H1 (cell line): ENCODE measurements at places on chromosomes 16 and 17.
A peak's percentile ranks its signal among the peaks of the same experiment; 100 is the strongest.

DNA sequence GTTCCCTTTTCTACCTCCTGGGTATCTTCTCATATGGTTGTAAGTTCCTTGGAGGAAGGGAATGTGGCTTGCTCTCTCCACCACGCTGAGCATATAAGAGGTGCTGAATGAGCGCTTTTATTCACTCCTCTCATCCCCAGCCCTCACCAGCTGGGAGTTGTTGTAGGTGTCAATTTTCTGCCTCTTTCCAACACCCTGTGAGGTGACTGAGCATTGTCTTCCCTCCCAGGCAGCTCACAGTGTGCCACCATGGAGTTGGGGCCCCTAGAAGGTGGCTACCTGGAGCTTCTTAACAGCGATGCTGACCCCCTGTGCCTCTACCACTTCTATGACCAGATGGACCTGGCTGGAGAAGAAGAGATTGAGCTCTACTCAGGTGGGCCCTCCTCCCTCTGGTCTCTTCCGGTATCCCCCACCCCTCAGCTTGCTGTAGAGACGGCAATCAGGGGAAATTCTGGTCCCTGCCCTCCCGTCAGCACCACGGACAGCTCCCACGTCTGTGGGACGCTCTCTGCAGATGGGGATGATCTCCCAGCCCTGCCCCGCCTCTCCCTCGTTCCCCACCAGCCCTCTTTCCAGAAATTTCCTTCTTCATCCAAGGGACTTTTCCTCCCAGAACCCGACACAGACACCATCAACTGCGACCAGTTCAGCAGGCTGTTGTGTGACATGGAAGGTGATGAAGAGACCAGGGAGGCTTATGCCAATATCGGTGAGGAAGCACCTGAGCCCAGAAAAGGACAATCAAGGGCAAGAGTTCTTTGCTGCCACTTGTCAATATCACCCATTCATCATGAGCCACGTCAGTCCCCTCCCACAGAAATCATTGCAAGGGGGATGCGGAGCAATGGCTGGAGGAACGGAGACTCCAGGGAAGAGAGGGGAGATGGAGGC, 18.3 kb downstream of the CIITA start:
- H3K4me3 ChIP-seq: no peak overlapping the region
- H3K27ac ChIP-seq: no peak overlapping the region
- no peaks in the 10 kb centered on the region for H3K4me1 ChIP-seq
- peak; percentile 38 for DNase-seq
- H3K36me3 ChIP-seq: no peaks in the 10 kb centered on the region

DNA sequence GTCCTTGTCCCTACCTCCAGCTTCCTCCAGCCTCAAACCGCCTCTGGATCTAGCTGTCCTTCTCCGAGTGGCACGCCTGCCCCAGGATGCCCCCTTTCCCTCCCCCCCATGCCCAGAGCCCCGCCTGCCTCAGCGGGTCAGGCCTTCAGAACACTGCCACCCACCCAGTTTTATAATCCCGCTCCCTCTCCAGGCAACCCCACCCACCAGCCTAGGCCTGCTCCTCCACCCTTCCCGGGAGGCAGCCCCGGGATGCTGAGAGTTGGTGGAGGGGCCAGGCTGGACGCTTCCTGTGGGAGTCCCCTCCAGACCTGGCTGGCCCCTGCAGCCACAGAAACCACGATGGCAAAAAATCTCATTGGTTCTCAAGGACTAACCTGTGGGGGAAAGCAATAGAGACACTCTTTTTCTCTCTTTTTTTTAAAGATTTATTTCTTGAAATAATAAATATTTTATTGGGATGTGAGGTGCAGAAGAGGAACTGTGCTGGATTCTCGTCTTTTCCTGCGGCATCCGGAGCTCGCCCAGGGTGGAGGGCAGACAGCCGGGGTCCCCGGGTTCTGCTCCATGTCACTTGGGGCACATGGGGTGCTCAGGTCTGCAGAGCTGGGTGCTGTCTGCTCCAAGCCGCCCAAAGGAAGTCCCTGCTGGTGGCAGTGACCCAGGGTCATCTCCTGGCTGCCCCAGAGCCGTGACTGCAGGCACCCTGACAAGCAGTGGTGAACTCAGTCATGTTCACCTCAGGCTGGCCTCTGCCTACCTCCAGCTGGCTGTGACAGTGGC, 81.9 kb downstream of the MGAT5B start:
- H3K27ac ChIP-seq: no peak overlapping the region
- no peaks in the 10 kb centered on the region for H3K4me1 ChIP-seq
- no peaks in the 10 kb centered on the region for H3K36me3 ChIP-seq
- no peak for DNase-seq
- no peaks in the 10 kb centered on the region for H3K27me3 ChIP-seq

DNA sequence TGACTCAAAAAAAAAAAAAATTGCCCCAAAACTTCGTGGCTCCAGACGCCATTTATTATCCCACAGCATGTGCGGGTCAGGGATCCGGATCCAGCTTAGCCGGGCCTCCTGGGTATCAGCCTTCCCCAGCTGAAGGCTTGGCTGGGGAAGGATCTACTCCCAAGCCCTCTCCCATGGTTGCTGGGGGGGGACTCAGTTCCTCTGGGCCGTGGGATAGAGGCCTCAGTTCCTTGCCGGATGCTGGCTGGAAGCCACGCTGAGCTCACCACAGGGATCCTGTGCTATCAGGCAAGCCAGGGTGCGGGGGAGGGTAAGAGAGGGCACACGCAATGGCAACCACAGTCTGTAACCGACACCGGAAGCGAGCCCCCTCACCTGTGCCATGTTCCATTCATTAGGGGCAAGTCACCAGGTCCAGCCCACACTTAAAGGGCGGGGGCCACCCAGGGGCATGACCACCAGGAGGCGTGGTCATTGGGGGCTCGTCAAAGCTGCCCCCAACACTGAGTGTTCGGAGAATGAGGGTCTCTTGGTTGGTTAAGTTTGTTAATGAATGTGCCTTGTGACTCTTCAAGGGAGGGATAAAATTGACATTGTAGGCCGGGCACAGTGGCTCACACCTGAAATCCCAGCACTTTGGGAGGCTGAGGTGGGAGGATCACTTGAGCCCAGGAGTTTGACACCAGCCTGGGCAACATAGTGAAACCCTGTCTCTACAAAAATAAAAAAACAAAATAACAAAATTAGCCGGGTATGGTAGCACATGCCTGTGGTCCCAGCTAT, 210.0 kb upstream of the GSE1 start:
- peaks cover 3% of the 10 kb centered on the region for H3K4me1 ChIP-seq
- H3K27me3 ChIP-seq: no peaks in the 10 kb centered on the region
- no peak overlapping the region for H3K27ac ChIP-seq
- H3K4me3 ChIP-seq: no peak overlapping the region
- no peaks in the 10 kb centered on the region for H3K36me3 ChIP-seq

- no peak overlapping the region for H3K4me3 ChIP-seq
- H3K4me1 ChIP-seq: peaks cover 66% of the 10 kb centered on the region
- peak overlapping the region; percentile 45; the same call in 1 of the 2 replicates for H3K27ac ChIP-seq
- no peaks in the 10 kb centered on the region for H3K27me3 ChIP-seq
- DNase-seq: no peak
Measured at GRCh38 chr17:77475016-77475976, 334.5 kb downstream of the SEC14L1 start.

- DNase-seq: no peak
- H3K4me3 ChIP-seq: no peak overlapping the region
- no peak overlapping the region for H3K27ac ChIP-seq
- no peaks in the 10 kb centered on the region for H3K36me3 ChIP-seq
- no peaks in the 10 kb centered on the region for H3K27me3 ChIP-seq
- no peaks in the 10 kb centered on the region for H3K4me1 ChIP-seq
Measured at GRCh38 chr16:85449885-85450245, 163.3 kb upstream of the GSE1 start.

DNA sequence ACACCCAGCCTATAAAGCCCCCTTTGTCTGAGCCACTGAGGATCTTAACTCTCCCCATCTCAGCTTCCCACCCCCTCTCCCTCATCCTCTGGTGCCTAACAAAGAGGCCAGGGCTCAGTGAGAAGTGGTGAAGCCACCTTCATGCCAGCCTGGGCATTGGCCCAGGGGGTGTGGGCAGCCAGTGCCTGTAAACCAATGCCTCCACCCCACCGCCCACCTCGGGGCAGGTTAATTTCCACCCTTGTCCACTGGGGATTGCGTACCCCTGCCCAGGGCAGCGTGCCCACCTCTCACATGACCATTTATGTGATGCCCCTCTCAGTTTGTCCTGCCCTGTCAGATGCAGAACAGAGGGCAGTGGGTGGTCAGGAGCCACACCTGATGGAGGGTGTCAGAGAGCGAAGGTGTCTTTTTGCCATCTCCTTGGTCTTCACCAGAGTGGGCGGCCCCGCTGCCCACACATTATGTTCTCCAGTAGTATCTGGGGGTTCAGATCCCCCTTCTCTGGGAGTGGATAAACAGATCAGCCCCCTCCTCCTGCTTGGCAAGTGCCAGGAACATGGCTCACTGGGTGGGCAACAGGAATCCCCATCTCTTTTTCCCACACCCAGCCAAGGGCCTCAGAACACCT, 10.1 kb upstream of the ARHGAP23 start:
- H3K27ac ChIP-seq: no peak overlapping the region
- H3K4me3 ChIP-seq: peak overlapping the region; percentile 55; the same call in 1 of the 2 replicates
- no peak for DNase-seq
- H3K27me3 ChIP-seq: peaks cover 19% of the 10 kb centered on the region
- no peaks in the 10 kb centered on the region for H3K36me3 ChIP-seq
- peaks cover 15% of the 10 kb centered on the region for H3K4me1 ChIP-seq

GRCh38 chr16:5862103-5862840, 764.7 kb upstream of the EEF2KMT start:
- 0 out of 2 replicates have a peak, but pooled peaks cover 4% of the 10 kb centered on the region for H3K4me1 ChIP-seq
- DNase-seq: no peak
- H3K27ac ChIP-seq: no peak overlapping the region
- no peaks in the 10 kb centered on the region for H3K36me3 ChIP-seq
